Eye (tissue), 1 donor: ENCODE measurements at places on chromosomes 7 and 10.

GRCh38 chr7:132206594-132206993 is 369.7 kb downstream of the PLXNA4 start:
- peak; percentile 78 for DNase-seq

GRCh38 chr7:22555476-22555875 is 55.5 kb upstream of the STEAP1B start:
- no peak for DNase-seq

DNA sequence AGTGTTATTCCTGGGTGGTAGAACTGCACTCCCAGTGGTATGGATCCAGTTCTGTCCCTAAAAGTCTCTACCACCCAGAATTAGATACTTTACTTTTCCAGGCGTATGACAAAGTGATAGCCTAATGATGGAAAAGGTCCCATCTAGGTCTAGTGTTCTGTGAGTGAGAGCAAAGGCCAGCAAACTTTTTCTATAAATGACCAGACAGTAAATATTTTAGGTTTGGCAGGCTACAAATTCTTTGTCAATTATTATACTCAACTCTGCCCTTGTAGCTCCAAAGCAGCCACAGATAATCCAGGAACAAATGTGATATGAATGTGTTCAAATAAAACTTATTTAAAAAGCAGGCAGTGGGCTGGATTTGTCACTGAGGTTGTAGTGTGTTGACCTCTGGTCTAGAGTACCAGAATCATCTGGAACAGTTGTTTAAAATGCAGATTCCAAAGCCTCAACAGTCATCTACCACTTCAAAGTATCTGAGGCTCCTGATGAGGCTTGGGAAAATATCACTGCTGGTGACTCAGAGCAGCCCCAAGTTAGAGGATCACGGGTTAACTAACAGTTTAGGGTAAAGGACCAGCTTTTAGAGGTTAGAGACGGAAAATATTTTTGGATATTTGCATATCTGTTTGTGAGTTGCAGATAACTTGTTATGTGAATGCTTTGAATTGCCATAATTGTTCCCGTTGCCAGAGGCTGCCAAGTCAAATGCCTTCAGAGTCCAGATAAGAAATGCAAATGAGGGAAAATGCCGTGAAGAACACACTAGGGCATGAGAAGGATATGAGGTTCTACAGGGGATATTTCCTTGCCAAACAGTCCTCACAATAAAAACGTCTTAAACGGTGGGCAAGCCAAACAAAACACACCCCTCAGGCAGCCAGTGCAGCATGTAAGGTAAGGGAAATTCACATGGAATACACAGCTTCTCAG is 19.4 kb downstream of the NRAP start:
- no peak for DNase-seq

DNA sequence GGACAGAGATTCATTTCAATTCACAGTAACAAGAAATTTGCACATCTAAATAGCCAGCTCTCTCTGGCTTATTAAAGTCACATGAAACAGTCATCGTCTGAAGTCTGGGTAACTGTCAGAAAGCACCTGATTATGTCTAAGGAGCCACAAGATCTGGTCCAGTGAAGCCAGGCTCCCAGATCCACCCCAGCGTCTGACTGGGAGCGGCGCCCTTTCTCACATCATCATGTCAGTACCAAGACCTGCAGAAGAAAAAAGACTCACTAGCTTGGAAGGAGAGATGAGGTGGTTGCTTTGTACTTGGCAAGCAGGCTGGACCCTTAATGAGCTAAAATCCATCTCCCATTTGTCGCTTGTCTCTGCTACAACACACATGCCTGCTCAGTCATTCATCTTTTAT is 58.4 kb downstream of the VOPP1 start:
- DNase-seq, result no peak

- DNase-seq, result peak; percentile 37
Observed at GRCh38 chr7:9711259-9711918, 1262.3 kb upstream of the PHF14 start.
